ENCODE measurements at places on chromosomes 11 and 22.

- no peak for DNase-seq
Measured at GRCh38 chr11:34890089-34890488, 26.1 kb downstream of the APIP start.

- DNase-seq: no peak
Measured at GRCh38 chr11:67700548-67701262, 26.3 kb upstream of the ALDH3B2 start.

DNA sequence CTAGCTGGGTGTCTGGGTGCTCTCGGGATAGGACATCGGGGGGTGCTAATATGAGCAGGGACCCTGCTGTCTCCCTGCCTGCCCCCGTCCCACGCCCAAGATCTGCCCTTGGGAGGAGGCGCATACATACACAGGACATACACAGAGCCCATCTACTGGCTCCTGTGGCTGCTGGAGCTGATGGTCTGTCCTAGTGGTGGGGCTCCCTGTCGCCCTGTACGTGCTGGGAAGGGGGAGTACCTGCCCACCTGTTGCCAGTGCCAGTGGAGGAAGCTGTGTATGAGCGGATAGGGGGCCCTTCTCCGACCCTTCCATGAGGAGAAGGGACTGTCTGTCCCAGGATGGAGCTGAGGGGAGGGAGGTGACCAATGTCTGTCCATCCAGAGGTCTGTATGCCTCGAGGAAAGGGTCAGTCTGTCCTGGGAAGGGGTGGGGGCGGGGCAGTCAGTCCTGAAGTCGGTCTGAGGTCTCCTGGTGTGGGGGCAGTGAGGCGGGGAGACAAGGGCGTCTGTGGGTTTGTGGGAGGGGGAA lies 952 bp downstream of the TBC1D10A start:
- no peak for DNase-seq

- no peak for DNase-seq
Measured at GRCh38 chr11:64028398-64029115, 7.2 kb upstream of the FLRT1 start.

GRCh38 chr22:20565079-20565734 lies 57.8 kb downstream of the MED15 start:
- no peak for DNase-seq

- peak; percentile 87 for DNase-seq
Measured at GRCh38 chr22:49979587-49980264, 19.2 kb downstream of the PIM3 start.

- peak; percentile 75 for DNase-seq
Measured at GRCh38 chr11:36354221-36355003, 58.3 kb downstream of the PRR5L start.

GRCh38 chr22:19663821-19664355 lies 50.4 kb upstream of the SEPTIN5 start:
- DNase-seq: peak; percentile 1

DNA sequence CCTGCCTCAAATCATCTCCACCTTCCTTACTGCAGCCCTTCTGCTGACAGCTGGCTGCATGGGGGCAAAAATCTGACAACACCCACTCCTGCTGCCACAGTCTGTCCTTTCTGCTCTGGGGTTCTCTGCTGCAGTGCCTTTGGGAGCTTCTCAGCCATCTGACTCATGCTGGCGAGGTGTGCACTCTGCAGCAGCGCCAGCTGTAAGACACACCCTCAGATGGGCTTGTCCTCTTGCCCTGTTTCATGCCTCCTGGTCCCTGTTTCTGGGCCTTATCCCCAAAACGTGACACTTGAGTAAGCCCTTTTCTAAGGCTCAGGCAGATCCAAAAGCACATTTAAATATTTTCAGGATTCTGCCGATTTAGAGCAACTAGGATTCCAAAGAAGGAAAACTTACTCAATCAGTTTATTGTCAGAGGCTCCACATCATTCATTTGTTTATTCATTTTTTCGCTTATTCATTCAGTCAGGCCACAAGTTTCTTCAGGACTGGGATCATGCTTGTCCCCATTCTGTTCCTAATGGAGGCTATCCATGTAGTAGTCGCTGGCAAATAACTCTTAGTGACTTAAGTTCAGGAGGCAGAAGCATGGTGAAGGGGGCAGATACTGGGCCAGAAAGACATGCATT lies 60.2 kb downstream of the SMIM38 start:
- no peak for DNase-seq

DNA sequence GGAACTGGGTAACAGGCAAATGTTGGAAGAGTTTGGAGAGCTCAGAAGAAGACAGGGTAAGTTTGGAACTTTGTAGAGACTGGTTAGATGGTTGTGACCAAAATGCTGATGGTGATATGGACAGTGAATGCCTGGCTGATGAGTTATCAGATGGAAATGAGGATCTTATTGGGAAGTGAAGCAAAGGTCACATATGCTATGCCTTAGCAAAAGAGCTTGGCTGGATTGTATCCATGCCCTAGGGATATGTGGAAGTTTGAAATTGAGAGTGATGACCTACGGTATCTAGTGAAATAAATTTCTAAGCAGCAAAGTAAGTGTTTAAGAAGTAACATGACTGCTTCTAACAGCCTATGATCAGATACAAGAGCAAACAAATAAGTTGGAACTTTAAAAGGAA lies 17.8 kb downstream of the BBOX1 start:
- no peak for DNase-seq

DNA sequence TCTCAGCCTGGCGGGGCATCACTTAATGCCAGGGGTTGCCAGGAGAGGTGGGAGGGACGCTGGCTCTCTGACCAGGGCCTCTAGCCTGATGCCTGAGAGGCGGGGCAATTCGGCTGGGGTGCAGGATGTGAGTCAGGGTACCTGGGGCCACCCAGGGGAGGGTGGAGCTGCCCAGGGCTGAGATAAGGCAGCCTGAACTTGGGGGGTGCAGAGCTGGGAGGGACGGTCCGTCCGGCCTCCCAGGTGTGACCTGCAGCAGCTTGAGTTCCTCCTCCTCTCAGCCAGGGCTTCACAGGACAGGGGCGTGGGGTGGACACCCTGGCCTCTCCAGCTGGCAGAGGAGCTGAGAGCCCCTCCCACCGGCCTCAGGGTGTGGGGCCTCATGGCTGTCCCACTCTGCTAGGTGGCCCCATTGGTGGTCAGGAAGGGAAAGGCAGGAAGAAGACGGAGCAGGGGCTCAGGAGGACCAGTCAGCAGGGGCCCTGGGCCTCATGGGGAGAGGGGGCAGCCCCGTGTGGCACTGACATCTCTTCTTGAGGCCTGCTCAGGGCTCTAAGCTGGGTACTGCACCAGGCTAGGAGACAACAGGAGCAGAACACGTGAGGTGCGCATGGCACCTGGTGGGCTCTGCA lies 942 bp upstream of the RPS6KA4 start:
- DNase-seq: no peak

GRCh38 chr11:122342089-122342744 lies 226.2 kb upstream of the BLID start:
- DNase-seq: peak; percentile 22
